ENCODE measurements at places on chromosomes 3 and 15. TPM values are rescaled to one million over a fixed set of nuclear protein-coding genes. Genes with fewer than 3 reads are reported as not detected.

DNA sequence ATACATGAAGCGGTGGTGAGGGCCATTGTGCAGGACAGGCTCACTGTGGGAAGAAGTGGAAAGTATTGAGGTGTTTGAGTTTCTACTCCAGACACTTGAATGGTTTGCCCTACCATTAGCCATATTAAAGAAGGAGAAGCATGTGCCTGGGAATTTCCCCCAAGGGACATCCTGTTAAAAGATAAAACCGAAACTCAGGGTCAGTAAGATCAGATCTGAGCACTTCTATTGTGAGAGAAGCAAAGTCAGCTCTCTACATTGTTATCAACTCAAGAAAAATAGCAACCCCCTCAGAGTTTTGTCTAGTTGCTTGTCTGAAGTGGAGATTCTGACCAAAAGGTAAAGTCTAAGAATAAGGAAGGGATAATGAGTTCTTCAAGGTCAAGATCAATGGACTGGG is 269.8 kb downstream of the CHST2 start:
- no peak overlapping the region for H3K4me3 ChIP-seq
- H3K4me1 ChIP-seq, result no peaks in the 10 kb centered on the region
- no peak overlapping the region for H3K27ac ChIP-seq

DNA sequence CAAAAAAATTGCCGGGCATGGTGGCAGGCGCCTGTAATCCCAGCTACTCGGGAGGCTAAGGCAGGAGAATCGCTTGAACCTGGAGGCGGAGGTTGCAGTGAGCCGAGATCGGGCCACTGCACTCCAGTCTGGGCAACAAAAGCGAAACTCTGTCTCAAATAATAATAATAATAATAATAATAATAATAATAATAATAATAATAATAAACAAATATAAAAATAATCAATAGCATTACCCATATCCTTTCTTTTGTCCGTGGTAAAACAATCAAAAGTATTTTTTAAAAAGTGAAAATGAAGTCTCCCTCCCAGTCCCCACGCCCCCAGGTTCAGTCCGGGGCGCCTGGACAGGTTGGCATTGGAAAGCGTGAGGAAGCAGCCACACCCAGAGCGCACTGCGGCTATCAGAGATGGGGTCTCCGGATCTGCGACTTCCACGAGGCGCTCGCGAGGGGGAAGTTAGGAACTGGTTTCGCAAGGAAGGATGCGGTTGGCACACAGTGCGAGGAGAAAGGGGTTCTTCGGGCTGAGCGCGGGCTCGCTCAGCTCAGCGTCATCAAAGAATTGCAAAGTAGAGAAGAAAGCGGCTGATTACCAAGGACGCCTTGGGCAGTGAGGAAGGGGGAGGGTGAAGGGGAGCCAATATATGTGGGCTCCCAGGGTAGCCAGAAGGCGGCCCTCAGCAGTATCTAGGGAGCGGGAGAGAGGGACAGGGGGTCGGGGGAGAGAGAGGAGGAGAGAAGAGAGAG is 69.5 kb upstream of the EPHB3 start:
- no peak overlapping the region for H3K4me3 ChIP-seq
- no peak for DNase-seq
- no peak overlapping the region for H3K27ac ChIP-seq
- H3K4me1 ChIP-seq, result no peaks in the 10 kb centered on the region
- H3K27me3 ChIP-seq, result peaks cover 12% of the 10 kb centered on the region

DNA sequence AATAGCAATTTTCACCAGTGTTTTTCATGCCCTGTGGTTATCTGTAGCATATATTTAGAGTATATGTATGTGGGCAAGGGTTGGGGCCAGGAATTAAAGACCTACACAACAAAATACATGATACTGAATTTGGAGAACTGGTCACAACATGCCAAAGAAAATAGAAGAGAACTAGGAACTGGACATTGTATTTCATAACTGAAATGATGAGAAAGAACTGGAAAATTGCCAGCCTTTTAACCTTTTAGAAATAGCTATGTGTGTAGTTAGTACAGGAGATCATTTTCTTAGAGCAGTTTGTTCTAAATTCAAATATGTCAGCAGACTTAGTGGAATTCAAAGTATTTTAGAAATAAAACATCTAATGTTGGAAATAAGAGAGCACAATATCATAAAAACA is 227.1 kb upstream of the CGNL1 start:
- DNase-seq, result no peak
- H3K4me1 ChIP-seq, result no peaks in the 10 kb centered on the region
- H3K27me3 ChIP-seq, result no peaks in the 10 kb centered on the region
- H3K36me3 ChIP-seq, result peaks cover 11% of the 10 kb centered on the region
- H3K4me3 ChIP-seq, result no peak overlapping the region

Gene ISLR
- total RNA-seq, result not detected
